Skin of body (tissue), 3 donors: ENCODE measurements at places on chromosomes 11 and 22. TPM values are rescaled to one million over a fixed set of nuclear protein-coding genes. Genes with fewer than 3 reads are reported as not detected.

The SCUBE2 gene
- 15.7 TPM for total RNA-seq

The RIC3 gene
- total RNA-seq: 9.5 TPM

The OR4C16 gene
- not detected for total RNA-seq

The YAP1 gene
- 117 TPM for total RNA-seq

The DMC1 gene
- total RNA-seq: 5.6 TPM

The PRR5L gene
- 8.1 TPM for total RNA-seq

The MAFF gene
- 22.1 TPM for total RNA-seq

The TSPAN18 gene
- 17.0 TPM for total RNA-seq

The LIMK2 gene
- total RNA-seq: 72.7 TPM

The OR8G1 gene
- not detected for total RNA-seq

The AIFM3 gene
- 0.20 TPM for total RNA-seq

The SIDT2 gene
- total RNA-seq: 20.8 TPM

The SYNGR1 gene
- total RNA-seq: 14.6 TPM

The MGAT3 gene
- 4.2 TPM for total RNA-seq

The SMCO4 gene
- total RNA-seq: 13.4 TPM

The RDX gene
- 56.3 TPM for total RNA-seq

The NTM gene
- total RNA-seq: 10.8 TPM

The KCNJ11 gene
- total RNA-seq: 4.6 TPM

The PHF21B gene
- total RNA-seq: 0.39 TPM

The OR5T1 gene
- total RNA-seq: not detected

The OR52E8 gene
- not detected for total RNA-seq

The BIK gene
- 3.6 TPM for total RNA-seq

The ARAP1 gene
- total RNA-seq: 76.8 TPM

The CHRNA10 gene
- 0.20 TPM for total RNA-seq

The GSTT2B gene
- 0.89 TPM for total RNA-seq

The LRRN4CL gene
- 12.7 TPM for total RNA-seq

The TEX12 gene
- 0.20 TPM for total RNA-seq

The RFPL3 gene
- total RNA-seq: not detected

The ACTN3 gene
- total RNA-seq: 13.5 TPM

The TCN1 gene
- 12.0 TPM for total RNA-seq

The SAA4 gene
- total RNA-seq: not detected

The OR5B21 gene
- total RNA-seq: not detected

The TRPM5 gene
- total RNA-seq: under 0.01 TPM

The MYEOV gene
- total RNA-seq: 4.2 TPM

The CACNA1I gene
- 0.20 TPM for total RNA-seq

The SHISAL1 gene
- 0.99 TPM for total RNA-seq

The GP1BB gene
- 2.0 TPM for total RNA-seq

The SCGB1A1 gene
- not detected for total RNA-seq

The MFNG gene
- 2.4 TPM for total RNA-seq

The YPEL4 gene
- total RNA-seq: 1.1 TPM

The RELT gene
- 4.3 TPM for total RNA-seq

The ANO5 gene
- 3.3 TPM for total RNA-seq

The ACRV1 gene
- total RNA-seq: not detected

The OR5A1 gene
- not detected for total RNA-seq

The RIN1 gene
- total RNA-seq: 3.6 TPM

The ARHGAP20 gene
- total RNA-seq: 7.6 TPM

The MRGPRX4 gene
- not detected for total RNA-seq

The HOATZ gene
- total RNA-seq: not detected

The EMSY gene
- 27.4 TPM for total RNA-seq
